ENCODE measurements at places on chromosomes 16 and 17. TPM values are rescaled to one million over a fixed set of nuclear protein-coding genes. Genes with fewer than 3 reads are reported as not detected.

IGF2BP1 gene
- polyA plus RNA-seq, result not detected

THOC6 gene
- polyA plus RNA-seq, result 15.5 TPM

PPP1R27 gene
- 0.12 TPM for polyA plus RNA-seq

SMTNL2 gene
- polyA plus RNA-seq, result not detected

USP7 gene
- 36.5 TPM for polyA plus RNA-seq

OTOP2 gene
- not detected for polyA plus RNA-seq

HID1 gene
- 1.0 TPM for polyA plus RNA-seq

DNA sequence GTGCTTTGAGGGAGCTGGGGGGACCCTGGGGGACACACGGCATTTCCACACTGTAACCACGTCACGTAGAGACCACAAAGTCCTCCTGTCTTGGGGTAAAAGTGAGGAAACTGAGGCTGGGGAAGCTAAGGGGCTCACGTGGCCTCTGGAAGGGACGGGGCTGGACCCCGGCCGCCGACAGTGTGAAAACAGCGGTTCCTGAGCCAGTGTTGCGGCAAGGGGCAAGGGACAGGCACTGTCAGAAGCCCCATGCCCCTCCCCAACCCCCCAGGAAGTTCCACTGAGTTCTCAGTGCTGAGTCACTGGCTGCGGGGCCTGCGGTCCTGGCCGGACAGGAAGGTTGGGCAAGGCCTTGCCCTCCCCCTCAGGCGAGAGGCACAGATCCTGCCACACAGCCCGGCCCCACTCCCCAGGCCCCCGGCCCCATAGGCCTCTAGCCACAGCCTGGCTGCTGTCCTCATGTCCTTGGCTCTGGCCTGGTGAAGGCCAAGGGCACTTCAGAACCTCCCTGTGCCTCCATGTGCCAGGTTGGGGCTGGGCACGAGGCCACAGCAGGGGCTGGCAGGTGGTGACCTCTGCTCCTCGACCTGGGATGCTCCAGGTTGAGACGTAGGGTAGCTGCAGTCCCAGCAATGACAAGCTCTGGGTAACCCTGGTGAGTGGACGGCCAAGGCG is 5.0 kb upstream of the CCDC57 start:
- no peak for DNase-seq

- no peak for DNase-seq
Measured at GRCh38 chr17:76986365-76986764, 118.2 kb downstream of the MGAT5B start.

DNA sequence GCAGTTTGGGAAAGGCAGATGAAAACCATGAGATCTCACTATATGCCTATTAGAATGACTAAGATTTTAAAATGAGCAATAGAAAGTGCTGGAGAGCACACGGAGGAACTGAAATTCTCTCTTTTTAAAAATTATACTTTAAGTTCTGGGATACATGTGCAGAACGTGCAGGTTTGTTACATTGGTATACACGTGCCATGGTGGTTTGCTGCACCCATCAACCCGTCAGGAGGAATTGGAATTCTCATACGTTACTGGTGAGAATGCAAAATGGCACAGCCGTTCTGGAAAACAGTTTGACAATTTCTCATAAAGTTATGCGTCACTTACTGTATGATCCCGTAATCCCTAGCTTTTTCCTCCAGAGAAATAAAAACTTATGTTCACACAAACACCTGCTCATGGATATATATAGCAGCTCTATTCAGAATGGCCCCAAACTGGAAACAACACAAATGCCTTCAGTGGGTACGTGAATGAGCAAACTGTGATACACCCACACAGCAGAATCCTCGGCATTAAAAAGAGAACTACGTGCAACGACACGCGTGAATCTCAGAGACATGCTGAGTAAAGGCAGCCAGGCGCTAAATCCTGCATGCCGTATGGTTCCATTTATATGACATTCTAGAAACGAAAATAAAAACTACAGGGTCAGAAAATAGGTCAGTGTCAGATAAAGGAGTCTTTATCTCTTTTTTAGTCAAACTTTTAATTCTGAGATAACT is 11.8 kb downstream of the PIK3R6 start:
- DNase-seq, result no peak

- DNase-seq, result no peak
Measured at GRCh38 chr16:48445782-48446533, 60.7 kb upstream of the SIAH1 start.

GRCh38 chr17:77127735-77128361 is 12.9 kb upstream of the SEC14L1 start:
- no peak for DNase-seq

DNA sequence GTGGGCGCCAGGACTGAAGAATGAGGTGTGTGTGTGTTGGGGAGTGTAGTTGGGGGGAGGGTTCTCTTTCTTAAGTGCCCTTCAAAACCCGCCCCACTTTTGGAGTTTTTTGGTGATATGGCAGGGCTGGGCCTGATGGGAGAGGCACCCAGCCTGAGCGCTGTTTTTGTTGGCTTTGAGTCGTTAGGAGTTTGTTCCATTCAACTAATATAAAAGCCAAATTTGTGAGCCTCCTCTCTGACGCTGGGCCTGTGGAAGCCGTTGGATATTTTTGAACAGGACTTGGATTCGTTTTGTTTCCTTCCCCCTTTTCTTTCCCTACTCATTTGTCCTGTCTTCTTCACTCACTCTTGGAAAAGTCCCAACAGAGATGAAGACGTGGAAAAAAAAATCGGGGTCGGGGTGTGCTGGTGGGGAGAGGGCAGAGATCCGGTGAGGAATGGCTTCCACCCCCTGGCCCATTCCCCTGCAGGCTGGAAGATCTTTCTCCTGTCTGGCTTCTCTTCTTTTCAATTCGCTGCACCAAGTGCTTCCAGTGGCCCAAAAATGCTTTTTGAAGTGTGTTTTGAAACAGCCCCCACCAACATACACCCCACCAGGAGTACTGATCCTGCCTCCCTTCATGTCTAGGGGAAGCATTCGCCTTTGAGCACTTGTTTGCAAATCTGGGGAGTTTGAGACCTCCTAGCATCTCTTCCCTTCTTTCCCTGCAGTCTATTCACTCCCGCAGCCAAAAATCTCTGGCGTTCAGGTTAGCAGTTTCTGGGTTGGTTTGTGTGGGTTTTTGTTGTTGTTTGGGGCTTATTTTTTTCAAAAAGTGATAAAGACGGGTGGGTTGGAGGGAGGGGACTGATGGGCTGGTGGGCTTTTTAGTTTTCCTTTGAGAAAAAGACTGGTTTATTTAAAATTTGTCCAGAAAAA is 2.6 kb downstream of the FZD2 start:
- DNase-seq, result no peak

GRCh38 chr17:59378675-59379074 is 47.2 kb downstream of the YPEL2 start:
- DNase-seq, result no peak

DNA sequence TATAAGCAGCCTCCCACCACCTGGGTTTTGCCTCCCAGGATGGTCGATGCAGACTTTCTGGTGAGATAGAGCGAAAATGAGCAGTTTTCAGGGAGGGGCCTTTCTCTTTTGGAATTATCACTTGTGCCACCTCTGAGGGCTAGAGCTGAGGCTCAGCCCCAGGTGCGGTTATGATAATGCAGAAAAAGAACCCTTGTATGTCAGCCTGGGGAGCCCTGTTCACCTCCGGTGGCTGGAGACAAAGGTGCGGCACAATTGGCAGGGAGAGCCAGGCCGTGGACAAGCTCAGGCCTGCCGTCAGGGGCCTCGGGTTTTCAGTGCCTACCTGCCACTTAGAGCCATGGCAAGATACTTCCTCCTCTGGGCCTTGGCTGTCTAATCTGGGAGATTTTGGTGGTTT is 4.4 kb downstream of the SCPEP1 start:
- no peak for DNase-seq

DNA sequence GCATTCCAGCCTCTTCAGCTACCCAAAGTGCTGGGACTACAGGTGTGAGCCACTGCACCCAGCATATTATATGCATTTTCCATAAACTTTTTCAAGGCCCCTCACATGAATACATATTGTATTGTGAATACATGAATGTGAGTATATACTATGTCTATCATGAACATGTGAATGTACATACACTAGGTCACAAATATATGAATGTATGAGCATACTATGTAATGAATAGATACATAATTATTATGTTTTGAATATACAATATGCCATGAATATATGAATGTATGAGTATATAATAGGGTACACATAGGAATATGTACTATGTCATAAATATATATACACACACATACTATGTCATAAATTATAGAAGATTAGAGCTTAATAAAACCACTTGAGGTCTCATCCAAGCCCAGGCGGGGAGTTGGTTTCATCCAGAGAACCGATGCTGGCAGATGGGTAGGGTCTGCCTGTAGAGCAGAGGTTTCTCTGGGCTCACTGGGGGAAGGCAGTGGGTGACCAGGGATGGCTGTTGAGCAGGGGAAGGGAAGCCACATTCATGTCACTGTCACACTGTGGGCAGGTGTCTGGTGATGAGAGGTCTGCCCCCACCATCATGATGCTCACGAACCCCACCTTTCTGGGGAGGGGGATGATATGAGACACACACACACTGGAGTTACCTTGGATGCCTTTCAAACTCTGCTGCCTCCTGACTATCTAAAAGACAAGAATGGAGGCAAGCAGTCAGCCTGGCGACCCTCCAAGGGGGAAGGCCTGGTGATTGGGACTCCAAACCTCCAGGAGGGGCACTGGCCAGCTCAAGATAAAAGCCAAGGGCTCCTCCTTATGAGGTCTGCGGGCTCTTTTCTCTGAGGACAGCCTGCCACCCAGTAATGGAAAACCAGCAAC is 7.3 kb downstream of the C16orf95 start:
- no peak for DNase-seq

GRCh38 chr16:24571096-24571495 is 31.7 kb downstream of the RBBP6 start:
- DNase-seq, result no peak

DNA sequence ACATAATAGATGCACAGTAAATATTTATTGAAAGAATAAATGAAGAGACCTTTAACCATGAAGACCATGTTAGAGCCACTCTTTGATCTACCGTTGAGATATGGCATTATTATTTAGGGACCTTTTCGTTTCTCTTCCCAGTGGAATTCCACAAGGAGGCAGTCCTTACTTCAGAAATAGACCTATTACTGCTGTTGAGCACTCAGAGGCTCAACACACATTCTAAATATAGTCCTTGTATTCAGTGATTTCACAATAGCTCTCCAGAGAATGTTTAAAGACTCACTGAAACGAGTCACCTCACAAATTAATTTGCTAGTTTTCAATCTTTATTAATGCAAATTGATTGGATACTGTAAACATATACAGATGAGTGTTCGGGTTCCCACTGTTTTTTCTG is 603.8 kb downstream of the CDH8 start:
- no peak for DNase-seq
